Right forelimb (tissue), 1 donor: ENCODE measurements at places on chromosomes 1 and 21.

GRCh38 chr1:4087530-4088420 lies 187.7 kb upstream of the C1orf174 start:
- no peak for DNase-seq

- no peak for DNase-seq
Observed at GRCh38 chr1:194295685-194296084, 1109.3 kb upstream of the B3GALT2 start.

GRCh38 chr1:98034505-98034904 lies 113.7 kb upstream of the DPYD start:
- no peak for DNase-seq

DNA sequence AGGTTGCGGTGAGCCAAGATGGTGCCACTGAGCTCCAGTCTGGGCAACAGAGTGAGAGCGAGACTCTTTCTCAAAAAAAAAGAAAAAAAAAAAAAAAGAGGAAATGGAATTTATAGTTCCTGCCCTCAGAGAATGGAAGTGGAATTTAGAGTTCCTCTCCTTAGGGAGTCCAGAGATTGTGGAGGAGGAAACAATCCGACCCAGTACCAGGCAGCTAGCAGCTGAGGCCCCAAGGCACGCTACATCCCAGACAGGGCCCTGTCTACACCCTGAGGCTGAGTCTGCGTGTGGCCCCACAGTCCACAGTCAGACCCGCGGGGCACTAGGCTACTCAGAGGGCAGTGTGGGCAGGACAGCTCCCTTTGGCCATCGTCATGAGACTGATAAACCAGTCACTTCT lies 1.9 kb upstream of the MFN2 start:
- no peak for DNase-seq

GRCh38 chr1:147605591-147605990 lies 64.3 kb downstream of the BCL9 start:
- DNase-seq = no peak

DNA sequence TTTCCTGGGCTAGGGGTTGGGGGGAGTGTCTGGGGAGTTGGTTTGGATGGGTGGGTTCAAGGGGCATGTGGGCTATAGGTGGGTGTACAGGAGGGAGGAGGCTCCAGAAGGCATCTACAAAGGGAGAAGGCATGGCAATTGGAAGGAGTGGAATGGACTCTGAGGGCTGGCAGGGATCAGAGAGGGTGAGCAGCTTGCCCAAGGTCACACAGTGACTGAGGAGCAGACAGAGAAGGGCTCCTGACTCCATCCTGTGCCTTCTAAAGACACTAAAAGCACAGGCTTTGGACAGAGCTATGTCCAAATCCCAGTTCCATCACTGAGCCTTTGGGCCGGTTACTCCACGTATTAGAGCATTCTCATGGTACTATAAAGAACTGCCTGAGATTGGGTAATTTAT lies 151.8 kb downstream of the PTPRU start:
- DNase-seq = no peak

DNA sequence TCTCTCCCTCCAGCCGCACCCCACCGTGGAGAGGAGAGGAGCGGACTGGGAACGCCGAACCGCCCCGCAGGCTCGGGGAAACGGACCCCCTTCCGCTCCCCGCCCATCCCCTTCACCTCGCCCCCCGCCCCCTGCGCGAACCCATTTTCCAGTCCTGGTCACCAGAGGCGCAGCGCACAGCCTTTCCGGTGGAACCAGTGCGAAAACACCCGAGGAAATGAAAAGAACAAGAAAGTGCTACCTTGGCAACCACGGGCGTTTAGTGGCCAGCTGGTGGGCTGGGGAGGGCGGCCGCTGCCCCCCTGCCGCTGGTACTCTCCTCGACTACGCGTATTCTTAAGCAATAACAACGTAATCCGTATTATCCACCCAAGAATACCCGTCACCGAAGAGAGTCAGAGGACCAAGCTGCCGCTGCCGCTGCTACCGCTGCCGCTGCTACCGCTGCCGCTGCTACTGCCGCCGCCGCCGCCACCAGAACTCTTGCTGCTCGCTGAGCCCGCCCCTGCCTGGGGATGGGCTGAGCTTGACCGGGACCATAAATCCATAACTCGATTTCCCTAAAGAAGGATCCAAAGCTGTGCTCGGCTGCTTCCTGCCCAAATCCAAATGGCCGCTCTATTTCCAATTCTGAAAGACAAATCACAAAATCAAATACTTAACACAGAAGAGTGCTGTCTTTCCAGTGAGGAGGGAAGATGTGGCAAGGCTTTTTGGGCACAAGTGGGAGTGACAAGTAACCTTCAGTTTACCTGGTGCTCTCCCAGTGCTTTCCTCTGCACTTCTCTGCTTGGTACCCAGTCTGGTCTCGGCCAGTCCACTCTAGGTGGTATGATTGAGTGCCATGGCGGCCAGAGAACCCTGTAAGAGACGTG lies 125.2 kb upstream of the DPYD start:
- DNase-seq = peak; percentile 49

- no peak for DNase-seq
Observed at GRCh38 chr21:42818328-42818749, 61.0 kb downstream of the WDR4 start.

GRCh38 chr1:209886219-209886536 lies 51.8 kb upstream of the SYT14 start:
- no peak for DNase-seq
